Dorsolateral prefrontal cortex (tissue), 122 donors: ENCODE measurements at places on chromosomes 4 and X.
A peak's percentile ranks its signal among the peaks of the same experiment; 100 is the strongest.

- no peak for DNase-seq
These were observed 6.2 kb upstream of the CXCL3 start for GRCh38 chr4:74044677-74045076.

GRCh38 chr4:43693876-43694275 is 754.7 kb downstream of the KCTD8 start:
- DNase-seq: no peak

GRCh38 chrX:136847874-136848273 is 32.7 kb downstream of the RBMX start:
- no peak for DNase-seq

DNA sequence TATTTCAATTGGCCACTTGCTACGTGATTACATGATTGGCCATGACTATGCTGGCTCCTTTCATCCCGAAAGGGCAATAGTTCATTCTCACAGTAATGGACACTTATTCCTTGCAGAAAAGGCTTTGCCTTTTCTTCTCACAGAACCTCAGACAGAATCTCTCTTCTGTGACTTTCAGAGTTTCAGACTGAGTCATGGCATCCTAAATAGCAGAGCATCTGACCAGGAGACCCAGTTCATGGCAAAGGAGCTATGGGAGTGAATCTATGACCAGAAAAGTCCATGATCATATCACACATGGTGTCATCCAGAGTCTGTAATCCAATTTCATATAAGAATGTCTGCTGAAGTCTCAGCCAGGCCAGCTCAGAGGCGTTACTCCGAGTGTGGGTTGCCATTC is 263.3 kb upstream of the CLNK start:
- no peak for DNase-seq

DNA sequence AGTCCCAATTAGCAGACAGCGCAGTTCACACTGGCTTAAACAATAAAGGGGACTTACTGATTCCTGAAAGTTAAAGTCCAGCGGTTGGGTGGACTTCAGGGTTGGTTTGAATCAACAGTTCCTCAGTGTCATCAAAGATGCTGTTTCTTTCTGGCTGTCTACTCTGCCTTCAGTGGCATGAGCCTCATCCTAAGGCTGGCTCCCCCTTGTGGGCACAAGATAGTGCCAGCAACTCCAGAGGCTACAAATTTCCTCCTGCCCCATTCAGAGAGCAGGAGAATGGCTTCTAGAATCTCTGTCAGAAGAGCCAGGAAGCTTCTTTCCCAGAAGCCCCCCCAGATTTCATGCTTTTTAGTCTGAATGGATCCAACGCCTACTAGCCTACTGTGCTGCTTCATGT is 82.4 kb upstream of the MTM1 start:
- DNase-seq: peak; percentile 58

DNA sequence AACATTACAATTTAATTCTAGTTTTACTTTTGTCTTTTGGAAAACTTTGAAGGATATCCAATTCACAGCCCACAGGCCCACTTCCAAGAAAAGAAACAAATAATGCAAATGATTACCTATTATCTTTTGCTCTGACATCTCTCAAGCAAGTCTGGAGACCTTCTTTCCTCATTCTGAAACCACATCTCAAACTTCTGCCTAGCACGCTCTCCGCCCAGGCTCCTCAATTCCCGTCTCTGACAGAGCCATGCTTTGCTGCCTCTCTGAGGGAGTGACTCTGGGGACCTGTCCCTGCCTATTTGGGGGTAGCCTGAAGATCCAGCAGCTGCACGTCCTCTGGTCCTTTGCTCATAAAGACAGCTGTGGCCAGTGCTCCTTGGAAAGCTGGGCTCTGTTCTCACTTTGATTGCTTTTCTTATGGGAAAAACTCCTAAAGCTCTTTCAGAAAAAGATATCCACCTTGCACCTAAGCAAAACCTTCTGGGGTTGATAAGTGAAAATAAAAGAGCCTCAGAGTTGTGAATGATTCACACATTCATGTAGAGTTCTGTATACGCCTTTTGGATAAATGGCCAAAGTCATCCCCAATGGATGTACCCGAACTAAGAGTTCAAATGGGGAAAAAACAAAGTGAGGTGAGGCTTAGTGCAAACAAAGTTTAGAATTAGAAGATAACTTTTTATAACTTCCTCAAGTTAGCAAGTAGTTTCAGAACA is 72.4 kb upstream of the TNIP3 start:
- no peak for DNase-seq

DNA sequence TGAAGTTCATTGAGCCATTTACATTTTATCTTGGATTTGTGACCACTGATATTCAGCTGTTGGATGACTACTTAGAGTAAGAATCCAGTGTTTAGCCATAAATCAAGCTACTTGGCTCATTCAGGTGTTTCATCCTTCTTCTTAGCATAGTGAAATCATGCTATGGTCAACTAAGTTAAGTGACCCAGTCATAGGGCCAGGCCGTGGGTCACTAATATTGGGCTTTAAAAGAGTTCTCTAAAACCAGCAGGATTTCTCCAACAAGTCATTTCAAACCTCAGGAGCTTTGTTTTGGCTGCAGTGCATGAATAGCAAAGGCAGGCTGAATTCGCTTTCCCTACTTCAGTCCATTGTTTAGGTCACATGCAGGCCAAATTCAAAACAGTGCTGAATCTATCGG is 181.0 kb downstream of the MAML3 start:
- no peak for DNase-seq

GRCh38 chr4:145097331-145097820 is 620 bp downstream of the ANAPC10 start:
- no peak for DNase-seq

DNA sequence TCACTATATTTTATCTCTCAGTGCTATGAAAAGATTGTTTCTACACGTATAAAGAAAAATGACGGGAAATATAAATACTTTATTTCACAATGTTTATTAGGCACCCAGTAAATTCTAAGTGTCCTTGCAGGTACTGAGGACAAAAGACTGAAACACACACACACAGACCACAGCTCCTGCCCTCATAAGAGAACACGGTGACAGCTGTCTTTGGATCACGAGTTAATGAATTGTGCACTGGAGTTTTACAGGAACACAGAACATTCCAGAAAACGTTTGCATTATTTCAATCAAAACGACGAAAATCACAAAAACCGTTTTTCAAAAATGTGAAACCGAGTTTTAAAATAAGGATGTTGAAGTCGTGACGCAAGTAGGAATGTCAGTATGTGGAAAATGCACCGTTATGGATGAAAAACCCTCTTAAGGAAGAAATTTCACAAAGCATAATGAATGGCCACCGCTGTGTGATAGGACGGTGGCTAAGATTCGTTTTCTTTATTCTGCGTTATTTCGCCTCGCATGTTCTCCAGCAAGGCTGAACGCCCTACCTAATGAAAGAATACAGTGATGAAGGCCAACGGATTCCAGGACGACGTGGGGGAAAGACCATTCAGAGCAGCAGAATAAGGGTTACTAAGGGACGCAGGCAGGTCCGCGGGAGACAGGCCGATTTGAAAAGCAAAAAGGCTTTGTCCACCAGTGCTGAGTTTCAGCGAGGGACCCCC is 24.2 kb downstream of the FAM156A start:
- no peak for DNase-seq

DNA sequence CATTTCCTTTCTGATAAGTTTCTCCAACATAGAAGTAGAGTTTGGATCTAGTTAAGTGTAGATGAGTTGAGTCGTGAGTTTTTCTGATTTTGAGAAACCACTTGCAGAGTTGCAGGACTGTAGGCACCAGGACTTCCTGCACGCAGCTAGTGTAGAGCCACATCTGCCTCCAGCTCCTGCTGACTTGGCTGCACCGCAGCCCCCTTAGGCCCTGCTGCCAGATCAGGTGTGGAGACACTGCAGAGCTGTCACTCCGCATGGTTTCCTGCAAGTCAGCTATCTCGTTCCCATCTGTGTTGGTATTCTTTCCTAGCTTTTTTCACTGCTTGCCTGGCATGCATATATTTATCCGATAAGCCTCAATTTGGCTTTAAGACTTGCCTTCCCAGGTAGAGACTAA is 48.9 kb downstream of the PCDH7 start:
- no peak for DNase-seq

DNA sequence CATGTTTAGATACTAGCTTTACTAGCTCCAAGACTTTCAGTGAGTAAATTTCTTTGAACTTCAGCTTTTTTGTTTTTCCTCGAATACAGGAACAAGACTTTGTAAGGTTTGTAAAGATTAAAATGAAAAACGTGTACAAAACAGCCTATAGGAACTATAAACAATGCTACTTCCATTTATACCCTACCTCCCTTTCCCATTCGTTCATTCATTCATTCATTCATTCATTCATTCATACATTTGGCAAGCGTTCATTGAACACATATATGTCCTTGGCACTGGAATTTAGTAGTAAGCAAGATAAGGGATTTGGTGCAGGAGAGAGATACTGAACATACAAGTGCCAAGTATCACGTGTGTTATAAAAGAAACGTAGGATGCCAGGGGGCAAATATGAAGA is 65.4 kb upstream of the NAP1L5 start:
- no peak for DNase-seq

DNA sequence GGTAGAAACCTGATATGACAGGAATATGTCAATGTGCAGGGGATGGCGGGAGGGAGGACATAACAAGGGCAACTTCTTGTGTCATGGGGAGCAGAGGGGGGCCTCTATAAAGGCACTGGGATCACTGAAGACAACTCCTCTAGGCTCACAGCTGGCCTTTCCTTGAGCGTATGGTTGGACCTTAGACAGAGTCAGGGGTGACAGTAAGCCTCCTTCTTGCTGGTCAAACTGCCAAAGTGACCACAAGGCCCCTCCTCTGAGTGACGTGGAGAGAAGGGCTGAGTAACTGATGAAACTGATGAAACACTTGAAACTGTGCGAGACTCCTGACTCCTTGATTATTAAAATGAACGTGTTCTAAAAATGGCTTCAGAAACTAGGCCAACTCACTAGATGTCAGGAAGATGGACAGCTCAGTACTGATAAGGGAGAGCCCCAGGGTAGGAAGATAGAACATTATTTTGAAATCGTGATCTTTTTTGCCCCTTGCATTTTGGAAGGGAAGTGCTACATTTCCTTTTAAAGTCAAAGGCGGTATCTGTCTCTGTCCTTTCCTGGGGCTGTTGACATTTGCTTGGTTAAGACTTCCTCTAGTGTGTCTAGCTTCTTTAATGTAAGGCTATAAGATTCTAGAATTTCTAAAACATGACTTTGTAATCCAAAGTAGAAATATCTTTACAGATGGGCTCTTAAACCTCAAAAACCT is 1.6 kb downstream of the RAB33A start:
- no peak for DNase-seq

DNA sequence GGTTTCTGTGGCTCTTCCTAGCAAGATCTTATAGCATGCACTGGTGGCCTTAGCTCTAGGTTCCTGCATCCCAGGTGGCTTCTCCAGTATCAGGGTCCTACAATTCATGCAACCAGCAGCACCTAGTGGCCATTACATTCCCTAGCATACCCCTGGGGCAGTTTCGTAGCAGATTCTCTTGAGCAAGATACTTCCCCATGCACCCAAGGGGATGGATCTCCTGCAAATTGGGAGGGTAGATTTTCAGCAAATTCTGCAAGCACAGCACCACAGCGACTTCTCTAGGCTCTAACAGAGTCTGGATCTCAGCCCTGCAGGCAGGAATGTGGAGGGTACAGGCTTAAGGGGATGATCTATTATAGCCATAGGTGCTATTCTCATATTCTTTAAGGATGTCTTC is 13.1 kb upstream of the SLC9B1 start:
- no peak for DNase-seq

DNA sequence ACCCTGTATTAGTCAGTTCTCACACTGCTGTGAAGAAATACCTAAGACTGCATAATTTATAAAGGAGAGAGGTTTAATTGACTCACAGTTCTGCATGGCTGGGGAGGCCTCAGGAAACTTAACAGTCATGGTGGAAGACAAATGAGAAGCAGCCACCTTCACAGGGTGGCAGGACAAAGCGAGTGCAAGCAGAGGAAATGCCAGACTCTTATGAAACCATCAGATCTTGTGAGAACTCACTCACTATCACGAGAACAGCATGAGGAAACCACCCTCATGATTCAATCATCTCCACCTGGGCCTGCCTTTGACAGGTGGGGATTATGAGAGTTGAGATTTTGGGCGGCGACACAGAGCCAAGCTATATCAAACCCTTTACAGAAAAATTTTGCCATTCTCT is 722.4 kb downstream of the RAB28 start:
- DNase-seq: no peak

DNA sequence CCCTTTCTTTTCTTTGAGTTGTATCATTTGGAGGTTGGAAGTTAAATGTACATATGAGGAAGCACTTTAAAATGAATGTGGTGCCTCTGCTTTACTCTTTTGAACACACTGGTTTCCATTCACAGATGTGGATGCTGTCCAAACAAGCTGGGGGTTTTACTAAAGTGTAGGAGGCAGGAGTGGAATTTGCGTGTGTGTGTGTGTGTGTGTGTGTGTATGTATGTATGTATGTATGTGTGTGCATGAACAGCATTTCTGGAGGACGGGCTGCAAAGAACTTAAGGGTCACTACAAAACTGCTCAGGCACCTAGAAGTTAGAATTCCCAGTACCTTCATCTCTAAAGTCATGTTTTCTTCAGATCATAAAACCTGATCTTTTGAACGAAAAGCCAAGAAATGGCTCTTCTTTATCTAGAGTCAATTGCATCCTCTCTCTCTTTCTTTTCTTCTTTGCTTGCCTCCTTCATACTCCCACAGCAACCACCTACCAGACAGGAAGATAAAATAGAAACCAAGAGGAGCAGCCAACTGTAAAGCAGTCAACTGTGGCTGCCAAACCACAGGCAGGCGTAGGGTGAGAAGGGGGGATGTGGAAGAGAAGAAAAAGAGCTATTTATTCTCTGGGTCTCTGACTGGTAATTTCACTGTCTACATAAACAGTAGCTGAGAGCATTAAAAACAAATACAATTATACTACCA is 177.0 kb upstream of the RASGEF1B start:
- no peak for DNase-seq
